Fibroblast of upper back skin (primary cell): ENCODE measurements at places on chromosomes 2 and 18.

- DNase-seq = no peak
These were observed 398.3 kb downstream of the TGIF1 start for GRCh38 chr18:3848316-3848715.

- DNase-seq = no peak
These were observed 66.4 kb upstream of the CCBE1 start for GRCh38 chr18:59763541-59764136.

DNA sequence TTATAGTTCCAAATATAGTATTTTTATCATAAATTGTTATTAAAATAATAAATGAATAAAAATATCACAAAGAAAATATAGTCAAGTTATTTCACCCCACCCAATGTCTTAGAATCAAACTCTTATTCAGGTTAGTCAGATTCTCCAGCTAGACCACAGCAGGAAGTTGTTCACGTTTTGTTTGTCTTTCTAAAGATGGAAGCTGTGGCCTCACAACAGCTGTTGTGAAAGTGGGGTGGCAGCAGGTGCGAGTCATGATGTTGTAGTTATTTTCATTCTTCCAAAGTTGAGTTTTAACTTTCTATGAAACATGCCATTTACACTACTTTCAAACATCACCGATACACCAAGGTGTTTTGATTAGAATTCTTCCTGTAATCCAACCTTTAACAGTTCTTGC, 272.9 kb downstream of the SLC8A1 start:
- peak; percentile 5 for DNase-seq

DNA sequence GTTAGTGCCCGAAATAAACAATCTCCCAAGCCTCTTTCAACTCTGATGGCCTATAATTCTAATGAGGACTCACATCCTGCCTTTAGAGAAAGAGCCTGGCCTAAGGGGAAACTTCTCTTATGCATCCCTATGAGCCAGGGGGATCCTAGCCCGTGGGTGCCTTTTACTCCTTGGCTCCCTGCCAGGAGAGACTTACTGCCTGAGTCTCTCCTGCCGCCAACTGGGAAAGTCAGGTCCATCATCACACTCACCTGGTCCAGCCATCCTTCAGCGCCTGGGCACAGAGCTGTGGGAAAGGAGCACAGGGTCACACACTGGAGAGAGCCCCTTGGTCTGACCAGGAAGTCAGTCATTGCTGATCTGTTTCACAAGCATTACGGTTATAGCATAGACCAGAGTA, 24.1 kb downstream of the ENOSF1 start:
- DNase-seq = no peak

GRCh38 chr2:128317181-128317898, 1.3 kb downstream of the HS6ST1 start:
- no peak for DNase-seq

- DNase-seq = no peak
These were observed 27.8 kb upstream of the TBR1 start for GRCh38 chr2:161388146-161388779.

- DNase-seq = no peak
These were observed 20.1 kb downstream of the CAPN13 start for GRCh38 chr2:30786923-30787685.

DNA sequence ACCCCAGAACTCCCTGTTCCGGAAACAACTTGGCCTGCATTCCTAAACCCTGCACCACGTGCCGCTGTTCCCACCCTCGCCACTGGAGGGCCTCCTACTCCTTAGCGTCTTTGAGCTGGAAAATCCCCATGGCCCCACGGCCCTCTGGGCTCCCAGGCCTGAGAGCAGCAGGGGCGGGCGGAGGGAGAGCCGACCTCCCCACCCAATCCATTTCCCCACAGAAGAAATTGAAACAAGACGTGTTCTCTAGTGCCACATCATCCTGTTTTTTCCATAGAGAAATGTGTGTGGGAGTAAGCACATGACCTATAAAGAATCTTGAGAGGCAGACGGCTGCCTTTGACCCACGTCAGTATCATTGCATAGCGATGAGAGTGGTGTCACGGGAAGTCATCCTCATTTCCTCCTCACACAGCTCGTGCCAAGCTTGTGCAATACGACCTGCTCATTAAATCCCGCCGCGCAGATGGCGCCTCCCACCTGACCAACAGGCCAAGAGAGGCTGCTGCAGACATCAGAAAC, 79.2 kb downstream of the LAMA1 start:
- peak; percentile 96 for DNase-seq

- DNase-seq = no peak
These were observed 500.4 kb downstream of the SLC4A3 start for GRCh38 chr2:220127876-220128275.

- DNase-seq = peak; percentile 6
These were observed 124.6 kb downstream of the TFCP2L1 start for GRCh38 chr2:121160366-121160765.

DNA sequence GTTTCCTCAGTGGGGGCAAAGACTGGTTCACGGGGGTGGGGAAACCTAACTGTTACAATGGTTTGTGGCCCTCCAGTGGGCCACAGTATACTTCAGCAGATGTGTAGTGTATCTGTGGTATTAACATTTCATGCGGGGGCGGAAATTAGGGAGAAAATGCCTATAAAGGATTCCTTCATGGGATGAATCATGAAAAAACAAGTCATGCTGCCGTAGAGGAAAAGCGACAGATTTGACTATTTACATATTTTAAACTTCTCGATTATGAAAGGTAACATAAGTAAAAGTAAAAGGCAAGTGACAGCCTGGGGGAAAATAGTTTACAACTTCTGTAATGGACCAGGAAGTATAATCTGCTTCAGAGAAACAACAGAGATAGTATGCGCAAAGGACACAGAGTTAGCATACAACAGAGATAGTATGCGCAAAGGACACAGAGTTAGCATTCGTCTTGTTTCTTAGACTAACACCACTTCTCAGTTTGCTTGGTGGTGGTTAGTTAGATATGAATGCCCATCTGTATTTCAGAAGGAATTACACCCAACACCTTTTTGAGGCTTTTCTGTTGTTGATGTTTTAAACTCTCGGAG, 41.1 kb downstream of the MRPS9 start:
- no peak for DNase-seq

- DNase-seq = no peak
These were observed 678 bp upstream of the OTX1 start for GRCh38 chr2:63049970-63050333.
